Upper lobe of right lung (tissue), 1 donor: ENCODE measurements at places on chromosomes 12 and 14.

GRCh38 chr12:70853326-70853725 lies 67.2 kb downstream of the PTPRR start:
- no peak for DNase-seq

- DNase-seq: no peak
Observed at GRCh38 chr14:103696070-103696402, 19.2 kb downstream of the XRCC3 start.

DNA sequence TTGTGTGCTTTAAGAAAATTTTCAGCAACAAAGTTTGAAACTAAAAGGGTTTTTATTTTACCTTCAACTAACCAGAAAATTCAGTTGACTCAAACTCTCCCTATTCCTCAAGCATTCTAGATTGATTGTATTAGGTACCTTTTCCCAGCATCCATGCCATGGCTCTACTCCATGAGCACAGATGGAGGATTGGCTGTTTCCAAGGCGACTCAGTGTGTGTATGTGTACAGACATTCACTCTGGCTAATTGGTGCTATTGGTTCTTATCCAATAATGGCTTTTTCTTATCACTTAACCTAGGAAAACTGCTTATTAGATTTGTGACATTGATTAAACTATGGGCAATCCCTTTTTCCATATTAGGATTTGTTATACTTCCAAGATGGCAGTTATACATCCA lies 202.6 kb downstream of the ANO6 start:
- no peak for DNase-seq

- no peak for DNase-seq
Observed at GRCh38 chr12:45131506-45131905, 80.6 kb upstream of the DBX2 start.

DNA sequence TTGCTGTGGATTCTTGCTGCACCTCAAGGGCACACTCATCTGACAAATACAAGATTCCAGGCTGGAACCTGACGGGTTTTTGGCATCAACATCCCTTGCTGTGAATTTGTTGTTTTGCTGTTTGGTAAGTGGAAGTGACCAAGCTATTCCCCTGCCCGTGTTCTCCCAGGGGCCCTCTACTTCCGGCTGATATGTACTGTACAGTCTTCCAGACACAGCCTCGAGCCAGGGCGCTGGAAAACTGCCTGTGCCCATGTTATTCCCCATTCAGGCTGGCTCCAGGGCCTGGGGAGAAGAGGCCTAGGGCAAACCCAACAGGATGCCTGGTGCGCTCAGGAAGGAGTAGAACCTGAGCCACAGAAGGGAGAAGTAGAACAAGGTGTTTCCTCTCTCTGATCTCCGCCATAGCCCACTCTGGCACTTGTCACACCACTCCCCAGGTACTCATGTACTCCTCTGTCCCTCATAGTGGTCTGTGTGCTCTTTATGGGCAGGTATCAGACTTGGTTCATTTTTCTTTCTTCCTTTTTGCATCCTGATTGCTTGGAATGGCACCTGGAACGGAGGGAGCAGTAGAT lies 67.8 kb upstream of the LTA4H start:
- no peak for DNase-seq

- DNase-seq: no peak
Observed at GRCh38 chr14:100144645-100144995, 14.8 kb downstream of the DEGS2 start.

DNA sequence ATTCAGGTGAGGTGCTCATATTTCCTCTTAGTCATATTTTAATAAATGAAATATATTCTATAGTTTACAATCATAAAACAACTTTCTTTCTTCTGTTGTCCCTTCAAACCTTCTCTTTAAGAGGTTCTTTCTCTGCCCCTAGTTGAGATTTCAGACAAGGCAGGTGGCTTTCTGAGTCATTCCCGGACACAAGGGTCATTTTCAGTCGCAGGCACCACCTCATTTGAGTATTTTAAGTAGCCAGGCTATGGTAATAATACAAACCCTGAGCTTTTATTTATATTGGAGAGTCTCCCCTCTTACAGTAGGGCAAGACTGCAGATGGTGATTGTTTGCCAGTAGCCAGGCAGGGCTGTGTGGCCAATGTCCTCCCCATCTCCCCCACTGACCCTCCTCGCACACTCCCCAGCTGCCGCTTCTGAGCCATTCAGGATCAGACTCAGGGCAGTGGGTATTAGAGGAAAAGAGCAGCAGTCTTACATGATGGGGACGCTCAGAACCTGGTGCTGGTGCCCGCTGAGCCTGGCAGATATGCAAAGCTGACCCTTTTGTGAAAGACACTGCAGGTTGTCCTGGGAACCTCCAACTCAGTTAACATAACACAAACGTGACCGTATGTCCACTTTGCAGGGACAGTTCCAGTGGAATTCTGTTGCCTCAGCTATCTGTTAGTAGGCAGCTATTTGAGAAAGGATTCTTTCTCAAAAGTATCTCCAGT lies 101.1 kb upstream of the BCL2L14 start:
- no peak for DNase-seq

GRCh38 chr12:65603438-65604351 lies 220.6 kb upstream of the HMGA2 start:
- DNase-seq: no peak

GRCh38 chr12:47867495-47867941 lies 37.3 kb downstream of the VDR start:
- no peak for DNase-seq

- DNase-seq: no peak
Observed at GRCh38 chr12:62749586-62749985, 185.4 kb downstream of the PPM1H start.
